Left lobe of liver (tissue), 2 donors: ENCODE measurements at places on chromosomes 4 and X. TPM values are rescaled to one million over a fixed set of nuclear protein-coding genes. Genes with fewer than 3 reads are reported as not detected.

DNA sequence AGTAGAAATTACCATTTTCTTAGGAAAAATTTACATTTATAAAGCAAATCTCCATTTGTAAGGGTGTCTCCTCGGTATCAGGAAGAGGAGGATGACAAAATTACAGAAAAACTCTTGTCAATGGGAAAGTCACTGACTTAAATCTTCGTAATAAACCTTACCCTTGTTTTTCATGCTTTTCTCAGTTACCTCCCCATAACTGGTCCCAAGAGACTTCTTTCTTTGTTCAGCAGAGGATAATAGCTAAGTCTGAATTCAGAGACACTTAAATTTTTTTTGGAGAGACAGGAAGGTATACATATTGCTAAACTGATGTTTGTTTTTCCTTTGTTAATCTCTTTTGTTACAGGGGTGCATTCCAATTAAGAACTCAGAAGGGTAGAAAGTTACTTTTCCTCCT lies 125.5 kb upstream of the JADE1 start:
- DNase-seq: no peak

SLC6A14 gene
- total RNA-seq: 0.05 TPM

STPG2 gene
- total RNA-seq: 0.38 TPM

DNA sequence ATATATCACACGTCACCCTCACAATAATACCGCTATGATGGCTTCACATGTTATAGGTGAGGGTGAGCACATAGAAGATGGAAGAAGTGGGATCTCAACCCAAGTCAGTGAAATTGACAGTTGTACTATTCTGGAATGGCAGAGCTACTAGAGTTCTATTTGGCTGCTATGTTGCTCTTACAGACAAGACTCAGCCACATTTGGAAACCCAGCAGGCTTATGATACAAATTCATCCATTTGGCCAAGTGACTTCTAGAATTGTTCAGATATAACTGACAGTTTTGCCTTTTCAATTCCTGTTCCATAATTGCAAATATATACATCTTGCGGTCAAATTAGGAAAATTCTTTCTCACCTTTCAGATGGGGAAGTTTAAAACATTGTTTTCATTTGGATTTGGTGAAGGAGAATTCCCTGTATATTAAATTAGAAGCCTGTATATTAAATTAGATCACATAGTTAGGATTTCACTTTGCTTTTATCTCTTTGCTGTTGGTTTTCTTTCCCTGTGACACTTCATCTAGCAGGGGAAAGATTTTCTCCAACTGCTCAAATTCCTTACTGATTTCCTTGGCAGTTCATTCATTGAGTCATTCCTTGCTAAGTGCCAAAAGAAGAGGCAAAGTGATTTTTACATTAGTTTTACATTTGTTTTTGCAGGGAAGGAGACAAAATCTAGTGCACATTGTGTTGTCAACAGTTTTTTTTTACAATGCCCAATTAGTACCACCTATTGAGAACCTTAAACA lies 120.6 kb upstream of the TBC1D9 start:
- no peak for DNase-seq

- peak; percentile 98 for DNase-seq
Observed at GRCh38 chr4:176319704-176320339, at the start of gene SPCS3. Gene SPCS3 (plus strand): TSS chr4:176319966. CDS start chr4:176320077, 111 bp downstream.

DNA sequence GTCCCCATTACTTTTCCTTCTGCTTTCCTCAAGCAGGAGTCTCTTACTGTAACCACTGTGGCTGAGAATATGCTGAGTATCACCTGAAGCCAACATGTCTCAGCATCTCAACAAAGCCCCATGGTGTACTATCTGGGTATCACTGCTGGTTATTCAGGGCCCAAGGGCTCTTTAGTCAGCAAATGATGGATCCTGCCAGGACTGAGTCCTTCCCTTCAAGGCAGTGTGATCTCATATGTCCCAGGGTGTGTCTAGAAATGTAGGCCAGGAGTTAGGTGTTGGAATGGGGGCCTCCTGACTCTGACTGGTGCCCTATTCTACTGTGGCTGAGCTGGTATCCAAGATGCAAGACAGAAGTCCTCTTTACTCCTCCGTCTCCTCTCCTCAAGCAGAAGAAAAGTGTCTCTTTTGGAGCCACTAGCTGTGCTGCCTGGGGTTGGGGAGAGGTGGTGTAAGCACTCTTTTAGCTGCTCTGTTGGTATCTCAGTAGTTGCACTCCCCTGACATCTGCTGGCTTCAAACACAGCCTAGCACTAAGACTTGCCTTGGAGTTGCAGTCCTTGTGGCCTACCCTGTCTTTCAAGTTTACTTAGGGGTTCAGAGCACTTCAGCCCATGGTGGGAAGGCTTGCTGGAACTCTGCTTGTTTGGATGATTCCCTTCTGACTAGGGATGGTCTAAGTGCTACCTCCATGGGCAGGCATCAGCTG lies 28.6 kb downstream of the OCIAD2 start:
- DNase-seq: no peak

ESX1 gene
- total RNA-seq: not detected

- no peak for DNase-seq
Observed at GRCh38 chr4:7158081-7158750, 34.1 kb upstream of the SORCS2 start.

- DNase-seq: peak; percentile 64
Observed at GRCh38 chr4:155889031-155889793, 14.3 kb upstream of the TDO2 start.

DNA sequence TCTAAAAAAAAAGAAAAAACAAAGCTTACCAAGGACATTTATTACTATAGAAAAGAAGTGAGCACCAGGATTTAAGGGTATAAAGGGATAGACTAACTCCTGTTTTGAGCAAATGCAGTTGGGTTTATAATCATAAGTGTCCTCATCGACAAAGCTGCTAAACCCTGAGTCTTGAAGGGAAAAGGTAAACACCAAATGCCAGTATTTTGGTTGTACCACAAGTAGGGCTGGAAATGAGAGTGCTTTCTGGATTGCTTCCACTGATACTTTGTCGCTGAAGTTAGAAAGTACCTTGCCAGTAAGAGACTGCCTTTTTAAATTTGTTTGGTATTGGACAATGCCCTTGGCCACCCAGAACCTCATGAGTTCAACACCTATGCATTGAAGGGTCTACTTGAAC lies 53.7 kb downstream of the WDFY3 start:
- DNase-seq: no peak

DNA sequence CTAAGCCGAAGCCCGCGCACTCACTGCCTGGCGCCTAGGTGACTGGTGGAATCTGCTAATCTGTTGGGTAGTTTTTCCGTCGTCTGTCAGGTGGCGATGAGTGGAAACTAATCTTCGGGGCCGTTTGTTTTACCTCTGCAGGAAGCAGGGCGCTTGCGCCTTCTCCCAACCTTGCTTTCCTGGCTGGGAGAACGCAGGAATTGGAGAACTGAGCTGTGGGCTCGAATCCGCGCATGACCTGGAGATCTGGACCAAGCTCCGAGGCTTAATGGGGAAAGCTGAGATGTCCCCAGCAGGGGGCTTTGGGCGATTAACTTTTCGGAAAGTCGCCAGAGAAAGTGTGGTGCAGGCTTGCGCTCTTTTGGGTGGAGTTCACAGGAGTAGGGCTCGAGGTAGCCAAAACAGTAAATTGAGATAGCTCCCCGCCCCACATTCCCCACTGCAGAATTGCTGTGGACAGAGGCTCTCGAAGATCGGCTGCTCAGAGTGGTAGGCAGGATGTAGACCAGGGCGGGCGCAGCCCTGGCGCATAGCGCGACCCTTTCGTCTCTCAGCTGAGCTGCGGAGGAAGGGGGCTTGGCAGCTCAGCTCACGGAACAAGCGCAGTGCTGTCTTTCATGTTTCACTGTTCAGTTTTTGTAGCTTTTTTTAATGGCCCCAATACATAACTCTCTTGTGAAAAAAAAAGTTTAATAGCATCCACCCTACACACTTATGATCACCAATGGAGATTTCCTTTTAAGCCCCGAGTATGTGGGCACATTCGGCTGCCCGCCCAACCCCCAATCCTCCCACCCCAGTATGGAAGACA lies 2.7 kb upstream of the FGF5 start:
- DNase-seq: no peak

- DNase-seq: no peak
Observed at GRCh38 chrX:10206317-10206716, 49.5 kb downstream of the CLCN4 start.

PTPN13 gene
- total RNA-seq: 1.4 TPM

DNA sequence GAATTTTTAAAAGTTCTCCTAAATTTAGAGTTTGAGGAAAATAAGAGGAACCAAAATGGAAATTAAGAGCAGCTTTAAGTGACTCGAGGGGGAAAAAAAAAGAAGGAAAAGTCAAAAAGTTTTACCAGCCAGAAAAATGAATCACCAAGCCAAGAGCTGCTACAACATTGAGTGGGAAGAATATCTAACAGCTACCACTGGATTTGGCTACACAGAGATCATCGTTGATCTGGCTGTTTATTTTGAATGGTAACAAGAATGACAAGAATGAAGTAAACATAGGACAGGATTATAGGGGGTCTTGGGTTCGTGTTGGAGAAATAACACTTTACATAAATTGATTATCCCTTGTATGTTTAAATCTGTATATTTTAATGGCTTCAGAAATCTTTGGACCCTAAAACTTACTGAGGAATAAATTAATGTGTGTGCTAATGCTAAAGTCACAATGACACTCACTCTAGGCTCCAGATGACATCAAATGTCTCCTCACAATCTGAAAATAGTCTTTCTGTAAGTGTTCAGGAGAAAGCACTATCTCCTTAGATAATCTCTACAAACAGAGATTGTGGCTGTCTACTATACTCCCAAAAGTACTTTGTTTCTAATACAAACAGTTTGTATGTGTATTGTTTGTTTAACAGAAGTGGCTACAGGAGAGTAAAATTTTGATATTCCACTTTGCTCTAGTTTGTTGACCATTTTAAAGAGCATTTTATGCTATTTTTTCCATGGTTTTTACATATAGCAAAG lies 3.1 kb upstream of the CSN3 start:
- DNase-seq: no peak

- DNase-seq: no peak
Observed at GRCh38 chr4:126385954-126386353, 1071.2 kb downstream of the FAT4 start.

DNA sequence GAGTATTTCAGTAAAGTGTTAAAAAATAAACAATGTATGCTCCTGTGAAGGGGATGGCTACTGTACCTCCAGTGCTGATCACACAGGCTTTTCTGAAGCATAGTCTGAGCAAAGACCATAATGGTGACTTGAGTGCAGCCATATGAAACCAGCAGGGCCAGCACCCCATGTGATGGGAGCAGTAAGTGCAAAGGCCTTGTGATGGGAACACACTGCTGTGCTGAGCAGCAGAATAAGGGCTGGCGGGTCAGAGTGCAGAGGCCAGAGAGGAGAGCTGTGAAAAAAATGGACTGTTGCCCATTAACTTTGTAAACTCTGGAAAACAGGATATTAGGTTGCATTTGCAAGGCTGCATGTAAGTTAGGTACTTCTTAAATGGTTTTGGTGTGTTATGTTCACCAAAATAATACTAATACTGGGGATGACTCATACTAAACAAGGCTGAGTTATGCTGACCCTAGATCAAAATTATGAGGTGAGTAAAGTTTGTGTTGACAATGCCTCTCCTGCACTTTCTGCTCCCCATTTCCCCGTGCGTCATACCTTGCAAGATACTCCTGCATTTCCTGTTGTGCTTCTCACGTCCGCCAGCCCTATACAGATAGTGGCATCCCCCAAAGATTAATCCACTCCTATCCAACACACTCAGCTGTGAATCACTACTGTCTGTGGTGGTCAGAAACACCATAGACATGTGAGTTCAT lies 67.0 kb upstream of the FAM9A start:
- DNase-seq: peak; percentile 76

PLP1 gene
- 0.81 TPM for total RNA-seq

GRCh38 chr4:70687392-70687791 lies 940 bp upstream of the UTP3 start:
- DNase-seq: peak; percentile 54

DNA sequence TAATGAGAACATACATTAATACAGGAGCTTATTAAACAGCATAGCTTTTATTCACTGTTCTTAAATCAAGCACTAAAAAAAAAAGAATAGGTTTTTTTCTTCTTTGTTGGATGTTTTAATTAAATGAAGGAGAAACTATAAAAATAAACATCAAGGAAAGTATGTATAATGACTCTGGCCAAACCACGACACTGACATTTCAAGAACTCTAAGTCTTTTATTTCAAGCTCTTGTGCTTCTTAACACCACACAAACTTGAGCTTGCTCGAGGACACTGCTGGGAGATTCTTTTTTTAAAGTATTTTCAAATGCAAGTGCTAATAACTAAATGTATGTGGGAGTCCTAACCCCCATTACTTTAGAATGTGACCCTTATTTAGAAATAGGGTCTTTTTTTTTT lies 204.9 kb upstream of the PPARGC1A start:
- no peak for DNase-seq

OTUD6A gene
- not detected for total RNA-seq

YY2 gene
- 0.53 TPM for total RNA-seq

GRCh38 chrX:119147486-119147885 lies 19.9 kb upstream of the KIAA1210 start:
- DNase-seq: peak; percentile 64

DNA sequence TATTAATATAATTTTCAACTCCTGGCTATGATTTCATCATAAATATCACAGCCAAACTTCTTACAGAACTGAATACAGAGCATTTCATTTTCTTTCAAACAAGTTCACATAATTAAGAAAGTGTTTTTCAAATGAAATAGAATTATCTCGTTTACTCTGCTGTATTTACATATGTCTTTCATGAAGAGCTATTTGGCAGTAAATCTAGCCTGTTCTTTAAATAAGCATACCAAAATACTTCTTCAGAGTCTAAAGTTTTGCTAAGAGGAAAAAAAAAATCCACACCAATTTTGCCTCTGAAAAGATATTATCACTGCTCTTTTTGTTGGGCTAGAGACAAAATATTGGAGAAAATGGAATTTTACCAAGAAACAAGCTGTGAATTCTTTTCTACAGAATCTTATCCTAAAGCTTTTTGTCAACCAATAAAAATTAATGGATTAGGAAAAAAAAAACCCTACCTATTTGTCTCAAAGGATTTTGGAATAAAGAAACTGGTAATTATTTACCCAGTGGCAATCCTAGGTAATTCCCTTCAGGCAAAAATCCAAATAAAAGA lies 287.9 kb upstream of the NR3C2 start:
- DNase-seq: no peak

CSAG1 gene
- total RNA-seq: not detected

GLRA2 gene
- not detected for total RNA-seq

DNA sequence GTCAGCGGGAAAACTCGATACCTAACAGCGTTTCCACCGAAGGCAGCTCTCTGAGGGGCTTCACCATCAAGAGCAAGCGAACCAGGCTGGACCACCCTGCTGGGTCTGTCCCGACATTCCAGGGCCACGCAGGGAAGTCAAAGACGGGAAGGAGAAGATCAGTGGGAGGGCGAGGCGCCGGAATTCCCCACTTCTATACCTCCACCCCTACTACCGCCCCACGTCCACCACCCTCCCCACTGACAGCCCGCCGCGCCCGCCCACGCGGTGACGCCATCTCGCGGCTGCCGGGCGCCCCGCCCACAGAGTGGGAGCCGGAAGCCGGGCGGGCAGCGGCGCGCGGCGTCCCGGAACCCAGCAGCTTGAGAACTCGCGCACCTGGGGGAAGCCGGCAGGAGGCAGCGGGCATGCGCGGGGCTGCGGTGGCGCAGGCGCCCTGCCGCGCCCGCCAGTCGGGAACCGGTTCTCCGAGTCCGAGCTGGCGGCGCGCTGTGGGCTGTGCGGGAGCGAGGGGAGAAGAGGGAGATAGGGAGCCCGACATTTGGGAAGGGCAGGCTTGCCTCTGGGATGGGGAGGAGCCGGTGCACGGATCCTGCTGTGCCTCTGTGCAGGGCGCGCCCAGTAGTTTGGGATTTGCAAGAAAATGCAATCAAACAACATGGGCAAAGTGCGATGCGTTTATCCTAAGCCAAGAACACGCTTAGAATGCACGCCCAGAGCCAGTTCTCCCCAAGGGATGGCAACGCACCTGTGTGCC lies 3.2 kb upstream of the STIM2 start:
- DNase-seq: peak; percentile 93

FDCSP gene
- not detected for total RNA-seq
